ENCODE measurements at places on chromosomes 4 and X.
A peak's percentile ranks its signal among the peaks of the same experiment; 100 is the strongest.

GRCh38 chrX:154750301-154751202, at the start of gene GAB3:
Gene GAB3 (minus strand): TSS chrX:154751077. CDS start chrX:154751025, 52 bp downstream.
- peak; percentile 15 for DNase-seq

- DNase-seq: no peak
Measured at GRCh38 chrX:154799556-154800348, 5.5 kb downstream of the MPP1 start.

GRCh38 chrX:23575281-23575680, 92.0 kb upstream of the PRDX4 start:
- DNase-seq: no peak

DNA sequence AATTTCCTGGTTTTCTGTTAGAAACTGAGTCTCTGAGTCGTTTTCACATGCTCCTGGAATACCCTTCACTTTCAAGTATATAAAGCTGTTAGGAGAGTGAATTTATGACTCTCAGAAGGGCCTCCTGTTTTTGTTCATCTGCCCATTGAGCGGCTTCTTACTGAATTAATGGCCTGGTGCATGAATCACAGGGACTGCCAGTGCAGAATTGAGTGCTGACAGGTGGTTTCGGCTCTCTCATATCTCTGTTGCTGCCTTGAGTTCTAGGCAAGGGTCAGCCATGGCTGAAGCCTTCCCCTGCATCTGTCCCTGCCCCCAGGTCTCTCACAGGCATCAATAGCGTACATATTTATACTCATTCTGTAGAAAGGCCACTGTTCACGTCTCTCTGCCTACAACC, 22.7 kb upstream of the SEPSECS start:
- no peak for DNase-seq

GRCh38 chrX:120356084-120356483, 5.8 kb upstream of the ATP1B4 start:
- DNase-seq: no peak

DNA sequence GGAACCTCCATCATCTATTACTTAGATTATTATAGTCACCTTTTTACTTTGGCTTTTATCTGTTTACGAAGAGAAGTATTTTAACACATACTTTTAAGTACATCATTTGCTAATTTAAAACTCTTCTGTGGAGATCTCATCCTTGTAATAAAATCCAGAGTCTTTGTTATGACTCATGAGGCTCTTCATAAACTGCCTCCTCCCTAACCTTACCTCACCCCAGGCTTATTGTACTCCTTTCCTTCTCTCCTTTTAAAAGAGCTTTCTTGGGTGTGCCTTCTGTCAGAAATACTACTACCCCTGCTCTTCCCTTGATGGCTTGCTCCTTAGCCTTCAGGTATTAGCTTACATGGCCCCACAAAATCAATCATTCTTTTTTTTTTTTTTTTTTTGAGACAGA, 6.6 kb downstream of the ARL9 start:
- DNase-seq: no peak

- DNase-seq: no peak
Measured at GRCh38 chrX:6500719-6501118, 34.2 kb downstream of the VCX3A start.

- DNase-seq: no peak
Measured at GRCh38 chrX:104330966-104331365, 76.2 kb upstream of the ESX1 start.

GRCh38 chrX:25015486-25016360, at the start of gene ARX:
Gene ARX (minus strand): TSS chrX:25015965. CDS start chrX:25015737, 228 bp downstream.
- no peak for DNase-seq

GRCh38 chr4:8728536-8729407, 136.2 kb downstream of the CPZ start:
- DNase-seq: no peak

GRCh38 chrX:129235903-129236302, 287.4 kb downstream of the SMARCA1 start:
- no peak for DNase-seq

DNA sequence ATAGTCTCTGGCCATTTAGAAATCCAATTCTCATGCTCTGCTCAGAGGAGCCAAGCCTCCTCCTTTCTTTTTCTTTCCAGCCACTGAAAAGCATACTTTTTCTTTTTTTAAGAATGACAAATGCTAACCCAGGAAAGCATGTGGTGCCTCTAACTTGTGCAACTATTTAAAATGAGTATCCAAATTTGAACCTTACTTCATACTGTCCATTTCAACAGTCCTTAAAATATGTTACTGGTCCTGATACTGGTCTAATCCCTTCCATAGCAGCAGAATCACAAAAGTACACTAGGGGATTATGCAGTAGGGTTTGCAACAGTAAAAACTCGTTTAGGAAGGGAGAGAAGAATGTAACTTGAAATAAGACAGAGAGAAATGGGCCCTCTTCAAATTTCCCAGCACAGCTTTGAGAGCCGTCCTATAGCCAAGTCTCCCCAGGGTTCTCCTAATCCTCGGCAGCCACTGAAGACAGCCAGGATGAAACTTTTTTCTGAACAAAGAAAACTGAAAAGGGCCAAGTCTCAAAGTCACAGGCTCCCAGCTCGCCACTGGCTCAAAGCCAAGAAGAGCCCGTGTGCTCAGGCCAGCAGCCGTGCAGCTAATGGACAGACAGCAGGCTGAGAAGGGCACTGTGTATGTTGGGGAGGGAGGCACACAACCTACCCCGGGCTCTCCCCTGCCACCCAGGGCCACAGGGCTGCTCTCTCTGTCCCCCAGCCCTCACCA, 39.5 kb downstream of the GPC4 start:
- no peak for DNase-seq

DNA sequence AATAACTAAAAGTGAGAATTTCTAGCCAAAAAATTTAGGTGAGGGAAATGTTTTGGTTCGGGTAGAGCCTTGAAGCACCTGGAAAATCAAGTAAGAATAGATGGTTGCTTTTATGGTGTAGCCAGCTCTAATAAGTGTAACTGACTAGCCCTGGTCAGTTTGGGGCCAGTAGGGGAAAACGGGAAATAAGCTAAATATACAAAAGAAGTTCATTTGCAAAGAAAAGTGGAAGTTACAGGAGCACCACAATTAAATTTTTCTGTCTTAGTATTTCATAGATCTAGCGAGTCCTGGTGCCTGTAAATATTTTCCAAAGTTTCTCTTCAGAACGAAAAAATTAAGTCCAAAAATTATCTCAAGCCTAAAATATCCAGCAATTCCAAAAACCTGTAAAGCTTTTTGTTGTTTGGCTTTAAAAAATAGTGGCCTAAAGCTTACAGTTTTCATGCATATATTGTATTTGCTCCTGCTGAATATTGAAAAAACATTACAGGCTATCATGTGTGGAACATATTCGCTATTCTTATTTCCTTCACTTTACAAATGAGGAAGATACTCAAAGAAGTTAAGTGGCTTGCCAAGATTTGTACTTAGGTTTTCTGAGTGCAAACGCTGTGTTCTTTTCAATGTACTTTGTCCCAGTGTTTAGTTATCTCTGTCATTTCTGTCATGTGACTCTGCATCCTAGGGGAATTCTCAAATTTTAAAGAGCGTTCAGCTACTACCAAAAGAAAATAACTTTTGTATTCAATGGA, 7.3 kb upstream of the PTPN13 start:
- no peak for DNase-seq

DNA sequence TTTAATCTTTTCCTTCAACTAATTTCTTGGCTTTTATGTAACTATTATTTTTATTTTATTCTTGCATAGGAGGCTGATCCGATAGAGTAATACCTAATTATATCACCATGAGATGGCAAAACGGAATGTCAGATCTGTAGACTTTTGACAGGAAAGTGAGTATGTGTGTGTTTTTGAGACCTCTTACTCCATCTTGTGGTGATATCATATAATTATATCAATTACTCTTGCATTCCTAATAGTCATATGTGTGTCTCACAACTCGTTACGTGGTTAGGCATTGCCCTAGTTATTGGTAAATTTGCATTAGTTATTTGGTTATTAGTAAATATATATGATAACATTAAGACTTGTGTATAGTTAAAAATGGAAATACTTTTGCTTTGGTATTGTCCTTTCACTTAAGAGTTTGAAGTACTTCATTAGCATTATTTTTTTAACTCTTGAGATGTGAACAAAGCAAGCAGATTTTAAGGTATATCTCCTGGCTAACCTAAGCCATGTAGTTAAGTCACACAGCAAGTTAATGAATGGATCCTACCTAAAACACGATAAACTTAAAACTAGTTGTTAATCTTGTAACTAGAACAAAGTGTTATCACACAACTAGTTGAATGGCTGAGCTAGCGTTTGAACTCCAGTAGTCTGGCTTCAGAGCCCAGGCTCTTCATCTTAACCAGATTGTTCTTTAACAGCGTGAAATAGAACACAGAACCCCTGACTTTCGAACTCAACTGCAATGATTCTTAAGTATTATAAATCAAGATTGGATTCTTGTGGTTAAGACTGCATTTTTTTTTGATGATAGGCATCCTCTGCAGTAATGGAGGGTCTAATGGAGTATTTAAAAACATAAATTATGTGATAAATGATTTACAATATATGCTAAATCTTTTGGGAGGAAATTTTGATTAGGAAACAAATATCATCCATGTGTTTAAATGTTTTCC, 67.1 kb downstream of the PGRMC2 start:
- no peak for DNase-seq

DNA sequence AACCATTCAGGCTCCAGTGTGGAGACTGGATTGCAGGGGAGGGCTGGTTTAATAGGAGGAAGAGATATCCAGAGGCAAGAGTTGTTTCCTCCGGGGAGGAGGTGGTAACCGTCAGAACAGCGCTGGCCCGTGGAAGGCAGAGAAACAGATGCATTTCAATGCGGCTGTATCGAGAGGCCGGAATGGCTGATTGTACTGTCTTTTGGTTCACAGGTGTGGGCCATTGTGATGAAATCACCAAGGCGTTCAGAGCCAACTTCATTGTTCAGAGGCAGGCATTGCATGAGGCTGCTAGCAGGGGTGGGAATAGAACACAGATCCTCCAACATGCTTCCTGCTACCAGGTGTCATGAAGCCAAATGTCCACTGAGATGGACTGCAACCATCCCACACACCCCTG, 53.0 kb downstream of the SHOX start:
- DNase-seq: no peak

All from activated T-helper 1 cell treated with anti-CD3 and anti-CD28 coated beads, Interleukin-2, amount 50 U/mL, for 16 hours (primary cell).